Activated T-cell treated with anti-CD3 and anti-CD28 coated beads, Interleukin-2, amount 50 U/mL, for 72 hours (primary cell): ENCODE measurements at places on chromosomes 13 and 19.
A peak's percentile ranks its signal among the peaks of the same experiment; 100 is the strongest.

DNA sequence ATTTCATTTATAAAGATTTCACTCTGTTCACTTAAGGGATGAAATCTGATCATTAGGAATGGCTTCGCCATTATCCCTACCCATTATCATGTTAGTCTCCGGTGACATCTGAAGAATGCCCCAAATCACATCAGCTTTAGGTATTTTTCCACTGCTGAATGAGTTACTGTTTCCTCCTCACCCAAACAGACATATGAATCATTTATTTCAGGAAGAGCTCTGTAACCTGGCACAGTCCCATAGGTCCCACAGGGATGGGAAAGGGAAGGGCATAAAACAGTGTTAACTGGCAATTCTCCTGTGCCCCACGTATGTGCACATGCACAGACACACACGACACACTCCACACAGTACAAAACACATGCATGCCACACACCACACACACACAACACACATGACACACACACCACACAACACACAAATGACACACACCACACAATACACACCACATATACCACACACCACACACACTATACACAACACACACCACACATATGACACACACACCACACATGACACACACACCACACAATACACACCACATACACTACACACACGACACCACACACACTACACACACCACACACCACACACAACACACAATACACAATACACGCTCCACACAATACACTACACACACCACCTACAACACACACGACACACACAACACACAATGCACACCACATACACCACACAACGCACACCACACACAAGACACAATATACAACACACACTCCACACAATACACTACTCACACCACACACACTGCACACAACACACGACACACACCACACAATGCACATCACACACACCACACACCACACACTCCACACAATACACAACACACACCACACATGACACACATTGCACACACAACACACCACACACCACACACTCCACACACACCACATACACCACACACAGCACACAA lies 15.4 kb downstream of the TMEM255B start:
- no peak for DNase-seq
- H3K27ac ChIP-seq, result no peak overlapping the region
- peaks cover 2% of the 10 kb centered on the region for H3K36me3 ChIP-seq

- no peak for DNase-seq
- no peak overlapping the region for H3K4me3 ChIP-seq
- no peaks in the 10 kb centered on the region for H3K27me3 ChIP-seq
- no peak overlapping the region for H3K27ac ChIP-seq
These were observed 748.1 kb upstream of the SGCG start for GRCh38 chr13:22432690-22433089.

DNA sequence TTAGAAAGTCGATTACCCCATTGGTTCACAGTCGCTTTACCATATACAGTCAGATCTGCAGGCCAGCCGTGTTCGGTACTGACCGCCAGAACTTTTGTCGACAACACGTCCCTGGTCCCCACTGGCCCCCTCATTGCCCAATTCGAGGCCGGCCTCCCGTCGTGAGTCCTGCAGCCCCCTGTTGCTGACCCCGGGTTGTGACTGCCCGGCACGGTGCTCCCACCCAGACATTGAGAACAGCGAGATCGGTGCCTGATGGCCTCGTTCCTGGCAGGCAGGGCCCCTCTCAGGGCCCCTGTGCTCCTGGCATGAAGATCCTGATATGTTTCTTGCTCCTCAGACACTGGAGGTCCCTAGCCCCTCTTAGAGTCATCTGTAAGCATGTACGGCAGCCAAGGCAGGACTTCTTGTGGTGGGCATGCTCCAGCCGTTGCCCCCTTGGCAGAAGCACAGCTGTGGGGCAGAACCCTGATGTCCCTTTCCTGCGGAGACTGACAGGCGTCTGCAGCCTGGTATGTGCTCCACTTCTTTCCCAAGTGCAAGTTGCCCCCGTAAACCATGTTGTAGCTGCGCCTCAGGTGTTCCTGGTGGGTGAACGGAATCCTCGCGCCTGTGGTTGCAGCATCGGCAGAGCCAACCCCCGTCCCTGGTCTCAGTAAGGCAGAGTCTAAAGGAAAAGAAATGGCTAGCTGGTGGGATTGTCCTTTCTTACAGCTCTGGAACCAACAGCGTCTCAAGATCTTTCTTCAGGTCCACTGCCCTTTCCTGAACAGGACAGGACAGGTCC lies 123.2 kb upstream of the SPACA7 start:
- H3K4me1 ChIP-seq, result no peaks in the 10 kb centered on the region
- H3K27ac ChIP-seq, result no peak overlapping the region
- DNase-seq, result no peak
- peaks cover 7% of the 10 kb centered on the region for H3K27me3 ChIP-seq
- H3K4me3 ChIP-seq, result no peak overlapping the region

GRCh38 chr13:41133951-41134350 lies 1.3 kb upstream of the KBTBD6 start:
- no peaks in the 10 kb centered on the region for H3K27me3 ChIP-seq
- peaks cover 5% of the 10 kb centered on the region for H3K36me3 ChIP-seq
- H3K27ac ChIP-seq, result peak overlapping the region; percentile 99
- DNase-seq, result no peak

DNA sequence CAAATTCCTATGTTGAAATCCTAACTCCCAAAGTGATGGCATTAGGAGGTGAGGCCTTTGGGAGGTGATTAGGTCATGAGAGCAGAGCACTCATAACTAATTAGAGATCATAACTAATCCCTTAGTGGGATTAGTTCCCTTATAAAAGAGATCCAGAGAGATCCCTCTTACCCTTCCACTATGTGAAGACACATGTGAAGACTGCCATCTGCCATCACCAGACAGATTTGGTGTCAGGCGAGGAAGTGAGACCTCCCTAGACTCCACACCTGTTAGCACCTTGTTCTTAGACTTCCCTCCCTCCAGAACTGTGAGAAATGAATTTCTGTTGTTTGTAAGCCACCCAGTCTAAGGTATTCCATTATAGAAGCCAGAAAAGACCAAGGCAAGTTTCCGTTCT lies 112.2 kb downstream of the NDFIP2 start:
- H3K27ac ChIP-seq, result no peak overlapping the region
- DNase-seq, result no peak
- no peaks in the 10 kb centered on the region for H3K4me1 ChIP-seq
- no peak overlapping the region for H3K4me3 ChIP-seq
- no peaks in the 10 kb centered on the region for H3K36me3 ChIP-seq

GRCh38 chr13:40095695-40096356 lies 440.4 kb downstream of the COG6 start:
- H3K4me1 ChIP-seq, result peaks cover 32% of the 10 kb centered on the region
- H3K27ac ChIP-seq, result peak overlapping the region; percentile 30
- no peak overlapping the region for H3K4me3 ChIP-seq
- peaks cover 24% of the 10 kb centered on the region for H3K36me3 ChIP-seq
- DNase-seq, result no peak

DNA sequence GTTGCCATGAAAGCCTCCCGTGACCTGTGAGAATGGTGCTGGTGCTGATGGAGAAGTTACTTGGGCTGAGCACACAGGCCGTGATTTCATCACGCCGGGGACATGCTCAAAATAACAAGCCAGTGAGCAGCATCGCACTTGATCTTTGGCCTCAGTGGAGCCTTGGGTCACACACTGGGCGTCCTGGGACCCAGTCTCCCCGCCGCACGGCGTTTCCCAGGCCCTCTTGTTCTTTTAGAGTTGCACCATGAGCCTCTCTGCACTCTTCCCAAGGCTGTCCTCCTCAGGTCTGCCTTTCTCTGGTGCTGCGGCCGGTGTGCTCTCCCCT lies 9.5 kb upstream of the NDUFS7 start:
- no peak overlapping the region for H3K4me3 ChIP-seq
- H3K36me3 ChIP-seq, result no peaks in the 10 kb centered on the region
- H3K27ac ChIP-seq, result no peak overlapping the region
- H3K4me1 ChIP-seq, result no peaks in the 10 kb centered on the region
